Retinal pigment epithelial cell (primary cell): ENCODE measurements at places on chromosomes 2 and 18.

- DNase-seq = no peak
Measured at GRCh38 chr2:47644351-47644750, 138.6 kb upstream of the MSH6 start.

- no peak for DNase-seq
Measured at GRCh38 chr2:230870544-230871360, 6.0 kb downstream of the ITM2C start.

- peak; percentile 24 for DNase-seq
Measured at GRCh38 chr2:120470041-120470965, 124.4 kb downstream of the INHBB start.

- DNase-seq = no peak
Measured at GRCh38 chr2:54522624-54523281, 66.6 kb downstream of the SPTBN1 start.

- DNase-seq = no peak
Measured at GRCh38 chr2:1360144-1360543, 53.1 kb upstream of the TPO start.
